ENCODE measurements at places on chromosomes 2 and 18. TPM values are rescaled to one million over a fixed set of nuclear protein-coding genes. Genes with fewer than 3 reads are reported as not detected.

GRCh38 chr2:195458936-195459335 lies 198.1 kb upstream of the SLC39A10 start:
- H3K27ac ChIP-seq: no peak overlapping the region
- no peak overlapping the region for H3K4me3 ChIP-seq
- H3K27me3 ChIP-seq: no peaks in the 10 kb centered on the region
- peaks cover 10% of the 10 kb centered on the region for H3K4me1 ChIP-seq

DNA sequence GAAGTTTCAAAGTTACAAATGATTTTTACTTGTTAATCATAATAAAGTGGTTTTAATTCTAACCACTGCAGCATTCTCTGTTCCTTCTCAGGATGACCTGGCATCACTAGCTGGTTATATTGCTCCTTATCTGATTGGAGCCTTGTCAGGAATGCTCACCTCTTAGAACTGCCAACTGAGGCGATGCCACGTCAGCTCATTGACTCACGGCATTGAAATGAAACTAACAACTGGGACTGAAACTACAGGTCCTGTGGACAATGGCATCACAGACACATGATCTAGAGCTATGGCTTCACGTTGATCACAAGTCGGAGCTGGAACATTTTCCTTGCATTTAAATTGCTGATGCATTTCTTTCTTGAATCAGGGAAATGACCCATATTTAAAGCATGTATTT lies 54.9 kb upstream of the MAP2 start:
- no peaks in the 10 kb centered on the region for H3K27me3 ChIP-seq
- no peak overlapping the region for H3K4me3 ChIP-seq
- no peaks in the 10 kb centered on the region for H3K36me3 ChIP-seq
- peak; percentile 37 for DNase-seq
- peaks cover 2% of the 10 kb centered on the region for H3K4me1 ChIP-seq

DNA sequence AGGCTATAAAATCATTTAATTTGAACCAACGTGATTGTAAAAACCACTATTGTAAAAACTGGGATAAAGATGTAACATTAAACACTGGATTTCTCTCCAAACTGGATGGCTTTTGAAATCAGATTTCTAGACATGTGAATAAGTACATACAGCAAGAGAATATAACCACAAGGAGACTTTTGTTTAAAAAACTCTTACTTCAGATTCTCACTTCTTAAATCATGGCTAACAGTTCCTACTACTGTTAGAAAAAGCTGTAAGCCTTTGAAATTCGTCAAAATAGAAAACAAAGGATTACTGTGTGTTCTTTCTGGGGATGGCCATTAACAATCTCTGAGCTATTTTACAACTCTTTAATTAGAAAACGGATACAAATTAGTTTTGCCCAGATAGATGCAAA lies 39.4 kb upstream of the SH3BP4 start:
- H3K27me3 ChIP-seq: no peaks in the 10 kb centered on the region
- H3K4me3 ChIP-seq: no peak overlapping the region
- H3K36me3 ChIP-seq: no peaks in the 10 kb centered on the region
- H3K4me1 ChIP-seq: no peaks in the 10 kb centered on the region
- DNase-seq: no peak
- H3K27ac ChIP-seq: no peak overlapping the region

DNA sequence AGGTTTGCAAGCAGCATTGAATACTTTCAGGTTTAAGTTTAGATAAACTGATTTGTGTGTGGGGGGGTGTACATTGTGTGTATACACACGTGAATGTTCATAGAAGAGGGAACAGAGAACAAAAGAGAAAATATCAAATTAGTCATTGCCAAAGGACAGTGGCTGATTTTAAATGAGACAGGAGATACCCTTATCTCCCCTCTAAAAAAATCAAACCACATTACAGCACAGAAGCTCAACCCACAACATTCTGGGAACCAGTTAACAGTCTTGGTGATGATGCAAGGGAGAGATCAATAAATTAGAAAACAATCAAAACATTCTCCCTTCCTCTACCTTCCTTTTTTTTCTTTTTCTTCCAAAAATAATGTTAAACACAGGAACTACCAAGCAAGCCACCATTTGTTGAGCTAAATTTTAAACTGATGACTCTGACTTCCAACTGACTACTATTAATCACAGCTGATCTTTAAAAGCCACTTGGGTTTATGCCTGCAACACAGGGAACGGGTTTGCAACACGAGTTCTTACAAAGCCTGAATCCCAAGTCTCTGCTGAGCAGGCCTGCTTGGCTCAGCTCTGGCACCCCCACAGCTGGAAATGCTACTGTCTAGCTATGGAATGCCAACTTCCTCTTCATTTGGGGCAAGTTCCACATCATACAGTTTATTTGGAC lies 119.2 kb upstream of the ACVR1C start:
- peak; percentile 63 for DNase-seq
- H3K36me3 ChIP-seq: peaks cover 23% of the 10 kb centered on the region
- H3K4me1 ChIP-seq: no peaks in the 10 kb centered on the region

DNA sequence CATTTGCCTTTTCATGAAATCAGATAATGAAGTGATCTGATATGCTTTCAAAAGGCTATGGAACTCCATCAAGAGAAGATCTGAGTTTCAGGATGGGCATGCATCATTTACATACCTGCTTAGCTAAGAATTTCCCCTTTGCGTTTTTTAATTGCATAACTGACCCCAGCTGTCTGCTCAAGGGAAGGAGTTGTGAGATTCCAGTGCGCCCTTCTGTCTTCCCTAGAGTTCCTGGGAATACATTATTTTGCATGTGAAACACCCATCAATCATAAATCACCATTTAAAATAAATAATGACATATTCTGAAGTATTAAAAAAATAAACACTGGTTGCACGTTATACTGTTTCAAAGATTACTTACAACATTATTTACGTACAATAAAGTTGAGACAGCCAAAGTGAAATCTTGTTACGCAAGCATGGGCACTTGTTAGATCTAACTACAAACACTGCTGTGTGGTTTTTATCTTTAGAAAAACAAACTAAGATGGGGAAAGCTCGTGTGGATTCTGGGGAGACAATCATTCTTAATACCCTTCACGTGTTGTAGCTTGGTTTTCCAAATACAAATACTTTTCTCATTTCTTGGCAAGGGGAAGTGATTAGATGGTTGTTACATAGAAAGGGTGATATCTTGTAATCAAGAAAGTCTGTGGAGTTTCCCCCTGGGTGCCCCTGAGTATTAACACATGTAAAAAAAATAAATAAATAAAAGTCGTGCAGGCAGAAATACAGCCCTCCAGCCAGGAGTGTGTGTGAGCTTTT lies 125.7 kb upstream of the LMAN1 start:
- no peak overlapping the region for H3K27ac ChIP-seq
- H3K4me3 ChIP-seq: no peak overlapping the region

GRCh38 chr2:110865188-110865587 lies 132.8 kb downstream of the ACOXL start:
- H3K36me3 ChIP-seq: no peaks in the 10 kb centered on the region
- no peaks in the 10 kb centered on the region for H3K4me1 ChIP-seq
- no peaks in the 10 kb centered on the region for H3K27me3 ChIP-seq
- DNase-seq: no peak
- no peak overlapping the region for H3K4me3 ChIP-seq
- no peak overlapping the region for H3K27ac ChIP-seq

DNA sequence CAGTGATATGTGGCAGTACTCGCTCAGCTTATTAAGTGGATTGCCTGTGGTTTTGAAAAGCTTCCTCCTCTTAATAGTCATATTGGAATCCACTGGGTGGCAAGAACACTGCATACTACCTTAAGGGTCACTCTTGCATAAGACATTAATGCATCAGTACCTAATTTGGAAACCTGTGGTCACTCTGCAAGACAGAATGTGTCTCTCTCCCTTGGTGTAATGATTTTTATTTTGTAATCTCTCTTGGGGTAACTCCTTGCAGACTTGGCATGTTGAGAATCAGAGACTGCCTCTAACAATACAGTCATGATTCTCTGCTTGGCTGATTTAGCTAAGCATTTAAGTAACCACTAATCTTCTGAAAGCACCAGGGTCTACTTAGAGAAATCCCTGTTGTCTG lies 33.0 kb upstream of the IER3IP1 start:
- no peaks in the 10 kb centered on the region for H3K36me3 ChIP-seq
- DNase-seq: no peak
- H3K27ac ChIP-seq: no peak overlapping the region
- no peaks in the 10 kb centered on the region for H3K27me3 ChIP-seq
- no peaks in the 10 kb centered on the region for H3K4me1 ChIP-seq

DNA sequence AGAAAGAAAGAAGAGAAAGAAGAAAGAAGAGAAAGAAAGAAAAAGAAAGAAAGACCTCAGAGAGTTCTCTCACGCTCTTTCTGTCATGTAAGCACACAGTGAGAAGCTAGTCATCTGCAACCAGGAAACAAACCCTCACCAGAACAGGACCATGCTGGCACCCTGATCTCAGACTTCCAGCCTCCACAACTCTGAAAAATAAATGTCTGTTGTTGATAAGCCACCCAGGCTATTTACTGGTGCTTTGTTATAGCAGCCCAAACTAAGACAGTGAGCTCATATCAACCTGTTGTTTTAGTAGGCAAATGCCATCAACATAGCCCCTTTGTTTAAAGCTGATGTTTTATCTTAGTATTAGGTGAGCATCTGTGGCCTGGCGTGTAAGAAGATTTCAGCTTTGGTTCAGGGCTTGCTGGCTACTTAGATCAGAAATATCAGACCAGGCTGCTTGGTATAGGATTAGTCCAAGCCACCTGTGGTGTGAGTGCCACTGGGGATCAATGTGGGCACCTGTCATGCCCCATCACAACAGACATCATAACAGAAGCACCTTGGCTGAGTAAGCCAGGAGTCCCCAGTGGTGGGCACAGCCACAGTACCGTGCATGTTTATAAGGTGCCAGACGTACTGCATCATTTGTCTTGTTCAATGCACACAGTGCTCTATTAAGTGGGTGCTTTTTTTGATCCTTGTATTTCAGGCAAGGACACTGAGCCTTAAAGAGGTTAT lies 94.4 kb downstream of the LBH start:
- no peaks in the 10 kb centered on the region for H3K27me3 ChIP-seq
- no peak for DNase-seq
- peaks cover 3% of the 10 kb centered on the region for H3K4me1 ChIP-seq
- H3K4me3 ChIP-seq: no peak overlapping the region

GRCh38 chr2:42281416-42282081 lies 79.5 kb downstream of the COX7A2L start:
- H3K4me3 ChIP-seq: no peak overlapping the region
- no peak overlapping the region for H3K27ac ChIP-seq
- H3K36me3 ChIP-seq: peaks cover 28% of the 10 kb centered on the region
- H3K27me3 ChIP-seq: no peaks in the 10 kb centered on the region
- no peak for DNase-seq

GRCh38 chr2:158726911-158727592 lies 68.1 kb upstream of the DAPL1 start:
- no peak overlapping the region for H3K27ac ChIP-seq
- no peaks in the 10 kb centered on the region for H3K36me3 ChIP-seq
- no peak for DNase-seq
- peaks cover 25% of the 10 kb centered on the region for H3K4me1 ChIP-seq
- H3K4me3 ChIP-seq: no peak overlapping the region

DNA sequence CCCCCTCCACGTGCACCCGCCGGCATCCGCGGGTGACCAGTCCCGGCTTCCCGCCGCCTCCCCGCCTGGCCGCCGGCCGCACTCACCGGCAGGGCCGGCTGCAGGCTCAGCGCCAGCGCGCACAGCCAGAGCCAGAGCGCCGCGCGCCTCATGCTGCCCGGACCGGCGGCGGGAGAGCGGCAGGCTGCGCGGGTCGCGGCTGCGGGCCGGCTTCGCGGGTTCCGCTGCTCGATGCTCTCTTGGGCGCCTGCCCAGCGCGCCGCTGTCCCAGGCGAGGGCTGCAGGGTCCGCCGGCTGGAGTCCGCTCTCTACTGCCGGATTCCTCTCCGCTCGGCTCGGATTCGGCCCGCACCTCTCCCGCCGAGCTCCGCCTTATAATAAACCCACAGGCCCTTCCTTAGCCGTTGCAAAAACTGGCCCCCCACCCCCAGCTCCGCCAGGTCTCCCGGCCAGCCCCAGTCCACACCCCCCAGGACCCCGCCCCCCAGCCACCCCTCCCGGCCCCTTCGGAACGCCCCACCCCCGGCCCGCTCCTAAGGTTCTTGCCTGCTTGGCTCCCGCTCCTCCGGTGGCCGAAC lies at the start of gene SDC1:
Gene SDC1 (minus strand): TSS at position 415 of the 578 bp plus-strand sequence. CDS start 263 bp downstream, at position 152.
- H3K4me3 ChIP-seq: peak within 1 kb of the TSS; percentile 57
- peak; percentile 78 for DNase-seq
- H3K27ac ChIP-seq: peak within 1 kb of the TSS; percentile 87
- H3K27me3 ChIP-seq: no peaks in the 10 kb centered on the region
- no peaks in the 10 kb centered on the region for H3K4me1 ChIP-seq

DNA sequence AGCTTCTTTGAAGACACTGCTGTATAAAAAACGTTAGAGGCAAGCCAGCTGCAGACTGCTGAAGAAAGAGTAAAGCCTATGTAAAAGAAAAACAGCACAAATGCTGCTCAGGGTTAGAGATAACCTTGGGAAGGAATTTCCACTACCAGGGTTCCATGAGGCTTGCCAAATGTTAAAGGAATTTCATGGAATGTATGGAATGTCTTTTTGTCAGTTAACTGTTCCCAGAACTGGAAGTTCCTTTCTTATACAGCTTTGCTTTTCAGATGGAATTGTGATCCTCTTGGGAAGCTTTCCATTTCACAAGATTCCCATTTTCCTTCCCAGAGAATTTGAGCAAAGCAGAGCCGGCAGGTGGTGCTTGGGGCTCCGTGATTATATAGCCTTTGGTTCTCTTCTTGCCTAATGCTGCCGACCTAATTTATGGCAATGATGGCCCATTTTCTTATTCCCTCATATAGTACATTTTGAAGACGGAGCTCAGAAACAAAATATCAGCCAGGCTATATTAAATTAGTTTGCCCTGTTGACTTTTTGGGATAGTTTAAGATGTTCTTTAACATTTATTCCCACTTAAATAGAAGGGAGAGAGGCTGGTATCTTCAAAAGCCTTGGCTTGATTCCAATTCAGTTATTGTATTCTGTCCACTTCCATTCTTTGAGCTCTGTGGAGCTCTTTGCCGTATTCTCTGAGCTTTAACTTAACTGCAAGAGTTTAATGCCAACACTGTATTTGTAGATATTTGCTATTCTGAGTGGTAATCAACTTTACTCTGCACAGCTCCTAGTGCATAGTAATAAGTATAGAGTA lies 162.3 kb downstream of the PHLPP1 start:
- no peak overlapping the region for H3K27ac ChIP-seq
- H3K4me1 ChIP-seq: peaks cover 17% of the 10 kb centered on the region
- H3K36me3 ChIP-seq: no peaks in the 10 kb centered on the region
- H3K27me3 ChIP-seq: no peaks in the 10 kb centered on the region
- DNase-seq: no peak
- H3K4me3 ChIP-seq: no peak overlapping the region

DNA sequence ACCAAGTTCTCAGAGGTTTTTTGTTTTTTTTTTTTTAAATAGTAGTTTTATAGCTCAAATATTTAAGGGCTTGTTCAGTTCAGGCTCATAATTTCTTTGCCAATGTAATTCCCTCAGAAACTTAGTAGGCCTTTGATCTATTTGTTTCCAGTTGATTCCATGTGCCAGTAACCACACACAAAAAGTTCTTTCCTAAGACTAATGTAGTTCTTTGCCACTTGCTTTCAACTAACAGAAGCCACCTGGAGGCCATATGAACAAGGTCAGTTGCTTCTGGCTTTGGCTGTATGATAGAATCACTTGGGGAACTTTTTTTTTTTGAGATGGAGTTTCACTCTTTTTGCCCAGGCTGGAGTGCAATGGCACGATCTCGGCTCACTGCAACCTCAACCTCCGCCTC lies 100.7 kb downstream of the DTNB start:
- no peak overlapping the region for H3K27ac ChIP-seq
- H3K4me3 ChIP-seq: no peak overlapping the region
- H3K27me3 ChIP-seq: no peaks in the 10 kb centered on the region

The ANKRD62 gene
- total RNA-seq: 0.06 TPM

The SLC8A1 gene
- 30.5 TPM for total RNA-seq

The APOB gene
- total RNA-seq: 1.7 TPM

The DSG1 gene
- total RNA-seq: not detected

The SIX2 gene
- 0.34 TPM for total RNA-seq
